MCF 10A (cell line): ENCODE measurements at places on chromosomes 13 and 19.
A peak's percentile ranks its signal among the peaks of the same experiment; 100 is the strongest.

DNA sequence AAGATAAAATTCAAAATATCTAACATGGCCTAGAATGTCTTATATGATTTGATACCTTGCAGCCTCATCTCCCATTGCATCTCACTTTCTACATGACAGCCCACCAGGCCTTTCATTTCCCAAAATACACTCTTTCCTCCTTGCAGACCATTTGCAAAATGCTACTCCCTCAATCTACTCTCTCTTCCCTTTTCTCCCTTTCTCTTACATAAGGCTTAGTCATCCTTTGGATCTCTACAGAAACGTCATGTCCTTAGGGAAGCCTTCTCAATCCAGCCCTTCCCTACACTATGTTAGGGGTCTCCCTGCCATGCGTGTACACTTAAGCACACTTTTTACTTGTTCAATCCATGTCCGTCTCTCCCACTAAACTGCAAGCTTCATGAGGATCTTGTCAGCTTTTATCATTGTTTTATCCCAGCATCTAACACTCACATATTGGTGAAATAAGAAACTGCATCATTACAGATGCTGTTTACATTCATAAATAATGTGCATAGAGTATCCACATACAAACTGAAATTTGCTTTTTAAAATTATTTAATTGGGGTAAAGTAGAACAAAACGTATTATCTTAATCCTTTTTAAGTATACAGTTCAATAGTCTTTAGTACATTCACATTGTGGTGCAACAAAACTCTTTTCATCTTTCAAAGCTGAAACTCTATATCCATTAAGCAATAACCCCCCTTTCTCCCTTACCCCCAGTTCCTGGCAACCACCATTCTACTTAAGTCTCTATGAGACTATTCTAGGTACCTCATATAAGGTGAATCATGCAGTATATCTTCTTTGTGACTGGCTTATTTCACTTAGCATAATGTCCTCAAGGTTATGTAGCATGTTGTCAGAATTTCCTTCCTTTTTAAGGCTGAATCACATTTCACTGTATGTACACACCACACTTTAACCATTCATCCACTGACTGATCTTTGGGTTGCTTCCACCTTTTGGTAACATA is 11.5 kb upstream of the WBP4 start:
- peak; percentile 32 for DNase-seq

GRCh38 chr13:70795484-70795883 is 687.2 kb upstream of the KLHL1 start:
- no peak for DNase-seq

GRCh38 chr13:69243366-69243765 is 864.3 kb upstream of the ATXN8OS start:
- no peak for DNase-seq

DNA sequence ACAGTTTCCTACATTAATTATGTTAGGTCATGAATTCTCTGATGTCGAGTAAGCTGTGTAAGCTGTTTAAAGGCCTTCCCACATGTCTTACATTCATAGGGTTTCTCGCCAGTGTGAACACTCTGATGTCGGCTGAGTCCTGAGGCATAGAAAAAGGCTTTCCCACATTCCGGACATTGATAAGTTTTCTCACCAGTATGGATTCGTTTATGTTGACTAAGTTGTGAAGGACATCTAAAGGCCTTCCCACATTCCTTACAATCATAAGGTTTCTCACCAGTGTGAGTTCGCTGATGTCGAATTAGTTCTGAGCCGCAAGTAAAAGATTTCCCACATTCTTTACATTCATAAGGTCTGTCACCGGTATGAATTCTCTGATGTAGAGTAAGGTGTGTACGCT is 24.9 kb downstream of the ZNF850 start:
- no peak for DNase-seq

- no peak for DNase-seq
Observed at GRCh38 chr13:99486996-99487395, 14.3 kb upstream of the TM9SF2 start.

DNA sequence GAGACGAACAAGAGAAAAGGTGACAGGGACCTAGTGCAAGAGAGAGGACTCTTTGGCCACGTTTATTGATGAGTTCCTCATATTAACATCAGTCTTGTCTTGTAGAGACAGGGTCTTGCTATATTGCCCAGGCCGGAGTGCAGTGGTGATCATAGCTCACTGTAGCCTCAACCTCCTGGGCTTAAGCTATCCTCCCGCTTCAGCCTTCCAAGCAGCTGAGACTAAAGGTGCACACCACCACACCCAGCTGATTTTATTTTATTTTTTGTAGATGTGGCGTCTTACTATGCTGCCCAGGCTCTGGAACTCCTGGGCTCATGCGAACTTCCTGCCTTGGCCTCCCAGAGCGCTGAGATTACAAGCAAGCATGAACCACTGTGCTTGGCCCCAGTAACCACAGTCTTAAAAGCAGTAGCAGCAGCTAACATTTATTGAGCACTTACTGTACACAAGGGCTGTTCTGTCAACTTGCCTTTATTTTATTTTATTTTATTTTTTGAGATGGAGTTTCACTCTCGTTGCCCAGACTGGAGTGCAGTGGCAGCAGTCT is 1.1 kb upstream of the SH2D3A start:
- DNase-seq = no peak

DNA sequence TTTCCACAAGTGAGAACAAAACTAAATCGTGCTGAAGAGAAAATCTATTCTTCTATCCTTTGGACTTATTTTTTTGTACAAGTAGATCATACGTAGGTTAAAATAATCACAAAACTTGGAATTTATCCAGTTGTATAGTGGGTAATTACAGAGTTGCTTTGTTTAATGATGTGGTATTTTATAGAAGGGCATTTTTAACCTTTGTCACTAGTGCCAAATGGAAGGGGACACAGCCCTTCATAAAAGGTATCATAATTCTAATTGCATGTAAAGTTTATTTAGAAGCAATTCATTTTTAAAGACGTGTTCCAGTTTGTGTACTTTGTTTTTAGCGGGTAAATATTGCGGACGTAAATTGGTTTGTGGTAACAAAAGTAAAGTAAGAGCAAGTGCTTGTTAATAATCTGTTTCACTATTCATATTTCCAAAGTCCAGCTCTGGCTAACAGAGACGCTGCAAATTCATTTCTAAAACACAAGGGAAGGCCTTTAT is 99.5 kb downstream of the ERCC5 start:
- no peak for DNase-seq

GRCh38 chr13:109569958-109570711 is 216.2 kb downstream of the IRS2 start:
- no peak for DNase-seq

GRCh38 chr19:31537136-31537535 is 187.9 kb upstream of the TSHZ3 start:
- DNase-seq = no peak

- no peak for DNase-seq
Observed at GRCh38 chr19:22832031-22832762, at the start of gene ZNF723. Gene ZNF723, plus strand, starts transcription at chr19:22832291. Its CDS starts 89 bp downstream, at chr19:22832380.

DNA sequence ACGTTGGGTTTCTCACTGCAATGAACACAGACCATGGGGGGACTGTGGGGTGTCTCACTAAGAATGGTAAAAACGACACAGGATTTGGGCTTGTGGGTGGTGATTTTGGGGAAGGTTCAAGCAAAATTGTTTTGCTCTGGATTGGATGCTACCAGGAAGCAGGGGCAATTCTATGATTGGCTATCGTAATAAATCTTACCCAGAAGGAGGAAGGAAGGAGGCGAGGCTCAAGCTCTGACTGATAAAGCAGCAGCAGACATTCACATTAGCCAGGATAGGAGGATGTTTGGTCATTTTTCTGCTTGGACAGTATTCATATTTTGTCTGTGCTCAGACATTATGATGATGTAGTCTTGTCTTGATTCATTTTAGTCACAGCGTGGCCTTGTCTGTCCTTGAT is 1.5 kb downstream of the ZNF576 start:
- no peak for DNase-seq
